ENCODE measurements at places on chromosomes 2 and 18. TPM values are rescaled to one million over a fixed set of nuclear protein-coding genes. Genes with fewer than 3 reads are reported as not detected.

The KANSL3 gene
- total RNA-seq: 33.7 TPM

The GEN1 gene
- total RNA-seq: 24.0 TPM

The VAPA gene
- total RNA-seq: 159 TPM

The AQP12A gene
- not detected for total RNA-seq

The NR4A2 gene
- 9.3 TPM for total RNA-seq

The BMP10 gene
- not detected for total RNA-seq

The SMYD1 gene
- not detected for total RNA-seq

The IL18R1 gene
- 26.6 TPM for total RNA-seq

The ATRAID gene
- 92.7 TPM for total RNA-seq

The ZNF804A gene
- total RNA-seq: not detected

Data from activated CD4-positive, alpha-beta memory T cell treated with anti-CD3 and anti-CD28 coated beads for 36 hours (primary cell).